AG09319 (cell line): ENCODE measurements at places on chromosomes 4 and X.

- DNase-seq, result no peak
These were observed 88.6 kb upstream of the HHIP start for GRCh38 chr4:144557404-144557803.

GRCh38 chr4:7156328-7156727, 36.0 kb upstream of the SORCS2 start:
- DNase-seq, result no peak

DNA sequence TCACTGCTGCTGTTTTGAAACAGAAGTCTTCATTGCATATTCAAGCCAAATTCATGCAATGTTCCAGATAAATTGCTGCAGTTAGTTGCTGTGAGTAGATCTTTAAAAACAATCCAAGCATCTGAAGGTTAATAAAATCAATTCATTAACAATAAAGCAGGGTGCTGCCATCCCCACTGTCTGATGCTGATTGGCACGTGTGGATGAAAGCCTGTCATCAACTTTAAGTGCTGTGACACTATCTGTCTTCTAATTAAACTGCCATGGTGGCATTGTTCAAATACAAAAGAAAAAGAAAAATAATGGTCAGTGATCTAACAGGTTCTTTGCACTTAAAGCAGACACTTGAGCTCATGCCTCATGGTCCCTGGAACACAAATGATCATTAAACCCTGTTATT, 63.0 kb upstream of the MND1 start:
- DNase-seq, result no peak

DNA sequence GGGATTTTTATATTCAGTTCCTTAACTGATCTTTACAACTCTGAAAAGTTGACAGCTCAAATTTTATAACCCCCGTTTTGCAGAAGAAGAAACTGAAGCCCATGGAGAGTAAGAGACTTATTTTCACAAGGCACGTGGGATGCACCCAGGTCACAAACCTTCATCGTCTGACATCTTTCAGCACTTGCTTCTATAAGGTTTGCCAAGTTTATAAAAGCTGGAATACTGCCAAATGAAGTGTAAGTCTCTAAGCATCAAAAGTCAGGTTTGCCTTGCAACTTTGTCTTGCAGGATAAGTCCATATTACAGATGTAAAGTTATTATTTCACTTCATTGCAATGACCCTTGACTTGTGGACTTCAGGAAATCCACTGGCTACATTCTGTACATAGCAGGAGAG, 6.3 kb upstream of the KCNIP4 start:
- DNase-seq, result no peak

- peak; percentile 84 for DNase-seq
These were observed 569.3 kb upstream of the DIPK2B start for GRCh38 chrX:45769761-45770582.

DNA sequence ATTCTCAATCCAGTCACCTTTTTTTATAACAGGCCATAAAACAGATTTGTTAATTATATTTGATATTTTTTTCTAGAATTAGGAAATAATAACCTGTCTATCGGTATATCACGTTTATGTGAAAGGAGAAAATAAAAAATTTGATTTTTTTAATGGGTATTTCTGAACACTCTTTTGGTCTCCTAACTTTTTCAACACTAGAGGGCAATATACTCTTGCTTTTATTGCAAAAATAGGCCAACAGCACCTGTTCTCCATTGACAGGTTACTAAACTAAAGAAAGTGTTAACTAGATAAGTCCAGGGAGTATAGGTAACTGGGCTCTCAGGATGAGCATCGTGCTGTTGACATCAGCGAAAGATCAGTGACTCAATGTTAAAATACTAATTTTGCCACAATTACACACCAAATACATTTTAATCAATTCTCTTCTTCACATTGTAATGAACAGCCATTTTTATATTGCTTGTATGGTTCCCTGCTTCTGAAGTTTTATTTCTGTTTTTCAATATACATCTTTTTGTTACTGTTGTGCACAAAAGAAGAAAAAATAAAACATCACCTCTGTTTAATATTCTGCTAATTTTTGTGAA, 22.8 kb downstream of the NDST4 start:
- DNase-seq, result no peak
